ENCODE measurements at places on chromosomes 1 and 21.

DNA sequence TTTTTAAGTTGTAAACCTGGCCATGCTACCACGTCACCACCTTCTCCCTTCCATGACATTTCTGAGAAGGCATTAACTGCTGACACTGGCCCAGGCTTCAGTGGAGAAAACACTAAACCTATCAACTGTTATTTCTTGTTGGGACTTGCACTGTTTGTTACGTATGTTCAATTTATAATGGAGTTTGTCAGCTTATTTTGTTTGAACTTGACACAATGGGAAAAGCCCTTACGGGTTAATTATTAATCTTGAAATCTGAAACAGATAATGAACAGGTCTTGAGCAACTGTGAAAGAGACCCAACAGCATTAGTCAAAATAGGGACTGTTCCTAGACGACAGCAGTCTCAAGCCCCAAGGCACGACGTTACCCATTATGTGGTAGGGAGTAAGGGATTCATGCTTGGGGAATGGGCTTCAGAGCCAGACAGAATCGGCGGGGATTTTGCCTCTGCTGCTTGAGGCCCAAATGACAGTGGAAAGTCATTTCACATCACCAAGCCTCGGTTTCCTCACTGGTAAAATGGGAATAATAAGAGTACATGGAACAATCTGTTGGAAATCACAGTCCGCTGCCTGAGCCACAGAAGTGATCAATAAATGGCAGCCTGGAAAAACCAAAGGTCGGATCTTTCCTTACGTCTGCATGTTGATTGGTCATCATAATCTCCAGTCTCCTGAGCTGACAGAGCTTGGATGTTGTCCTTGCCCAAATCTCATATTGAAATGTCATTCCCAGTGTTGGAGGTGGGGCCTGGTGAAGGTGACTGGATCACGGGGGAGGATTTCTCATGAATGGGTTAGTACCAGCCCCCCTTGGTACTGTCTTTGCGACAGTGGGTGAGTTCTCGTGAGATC lies 44.5 kb downstream of the TIAM1 start:
- no peak for DNase-seq

GRCh38 chr21:33121715-33122475 lies 52.0 kb downstream of the OLIG1 start:
- no peak for DNase-seq

GRCh38 chr21:34844924-34845238 lies 176.1 kb downstream of the CLIC6 start:
- DNase-seq: no peak

DNA sequence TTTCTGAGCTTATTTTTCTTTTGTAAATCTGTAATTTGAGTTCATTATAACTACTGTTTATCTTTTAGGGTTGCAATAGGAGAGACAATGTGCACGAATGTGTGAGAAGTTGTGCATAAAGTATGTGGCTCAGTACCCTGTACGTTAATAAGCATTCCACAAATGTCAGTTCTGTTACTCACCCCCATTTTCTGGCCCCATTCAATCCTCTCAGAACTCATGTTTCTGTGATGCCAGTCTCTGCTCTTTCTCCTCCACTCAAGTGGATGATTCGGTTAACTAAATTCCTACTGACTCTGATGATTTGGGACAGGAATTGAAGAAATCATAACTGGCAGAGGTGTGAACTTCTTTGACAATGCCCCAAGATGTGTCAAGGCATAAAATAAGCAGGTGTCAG lies 10.2 kb upstream of the DMRTB1 start:
- DNase-seq: no peak

DNA sequence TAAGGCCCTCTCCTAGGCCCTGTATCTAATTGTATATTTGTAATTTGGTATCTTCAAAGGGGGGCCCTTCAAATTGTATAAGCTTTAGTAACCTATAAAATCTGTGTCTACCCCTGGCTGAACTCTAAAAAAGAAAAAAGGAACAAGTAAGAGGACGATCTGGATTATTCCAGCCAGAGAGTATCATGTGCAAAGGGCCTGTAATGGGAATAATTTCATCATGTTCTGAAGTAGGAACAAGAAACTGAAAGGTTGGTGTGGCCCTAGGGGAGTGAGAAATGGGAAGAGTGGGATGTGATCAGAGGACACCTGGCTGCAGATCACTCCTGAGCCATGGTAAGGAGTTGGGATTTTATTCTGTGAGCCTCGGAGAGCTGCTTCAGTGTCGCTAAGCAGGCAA lies 14.7 kb downstream of the PTAFR start:
- no peak for DNase-seq

DNA sequence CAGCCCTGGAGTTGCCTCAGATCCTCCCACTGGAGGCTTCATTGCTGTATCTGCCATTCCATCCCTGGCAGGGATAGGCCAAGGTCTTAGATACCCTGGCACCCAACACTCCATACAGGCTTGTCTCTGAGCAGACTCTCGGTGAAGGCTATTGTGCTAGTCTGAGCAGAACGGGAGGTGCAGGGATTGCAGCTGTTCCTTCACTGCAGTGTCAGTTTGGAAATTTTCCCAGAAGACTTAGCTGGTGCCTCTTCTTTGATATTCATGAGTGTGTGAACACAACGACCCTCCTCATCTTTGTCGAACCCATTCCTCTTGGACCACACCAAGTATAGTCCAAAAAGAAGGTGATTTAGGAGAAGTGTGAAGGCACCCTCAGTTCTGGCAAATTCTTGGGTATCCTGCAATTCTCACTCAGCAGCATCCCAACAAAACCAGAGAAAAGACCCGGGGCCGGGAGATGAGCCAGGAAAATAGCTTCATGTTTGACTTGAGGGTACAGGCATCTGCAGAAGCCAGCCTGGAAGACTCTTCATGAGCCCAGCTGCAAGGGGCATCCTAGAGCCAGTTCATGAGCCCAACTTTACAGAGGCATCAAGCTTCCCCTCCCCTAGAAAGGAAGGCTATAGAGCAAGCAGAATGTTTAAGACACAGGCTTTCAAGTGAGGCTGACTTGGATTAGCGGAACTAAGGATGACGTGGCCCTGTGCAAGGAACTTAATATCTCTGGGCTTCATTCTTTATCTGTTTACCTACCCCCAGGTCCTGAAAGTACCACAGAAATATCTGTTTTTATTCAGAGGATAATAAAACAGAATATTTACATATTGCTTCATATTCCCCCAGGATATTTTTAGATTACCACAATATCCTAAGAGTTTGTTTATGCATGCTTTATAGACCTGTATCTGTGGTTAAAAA lies 38.8 kb upstream of the HAO2 start:
- DNase-seq: no peak

DNA sequence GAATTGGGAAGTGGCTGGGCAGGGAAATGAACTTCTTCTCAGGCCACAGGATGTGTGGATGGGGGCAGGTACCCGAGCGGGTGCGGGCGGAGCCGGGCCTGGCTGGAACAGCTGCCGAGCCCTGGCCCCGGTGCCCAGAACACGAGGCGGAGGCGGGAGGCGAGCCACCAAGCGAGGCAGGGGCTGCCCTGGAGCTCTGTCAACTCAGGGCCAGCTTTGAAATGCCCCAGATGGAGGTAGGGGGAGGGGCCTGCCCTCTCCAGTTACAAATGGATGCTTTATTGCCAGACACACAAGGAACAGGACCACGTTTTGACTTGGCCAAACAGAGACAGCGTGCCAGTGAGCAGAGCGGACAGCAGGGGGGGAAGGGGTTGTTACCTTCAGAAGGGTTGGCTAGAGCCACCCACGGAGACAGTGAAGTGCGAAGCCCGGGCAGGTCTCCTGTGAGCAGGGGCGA lies 240.4 kb downstream of the SDCCAG8 start:
- DNase-seq: no peak

DNA sequence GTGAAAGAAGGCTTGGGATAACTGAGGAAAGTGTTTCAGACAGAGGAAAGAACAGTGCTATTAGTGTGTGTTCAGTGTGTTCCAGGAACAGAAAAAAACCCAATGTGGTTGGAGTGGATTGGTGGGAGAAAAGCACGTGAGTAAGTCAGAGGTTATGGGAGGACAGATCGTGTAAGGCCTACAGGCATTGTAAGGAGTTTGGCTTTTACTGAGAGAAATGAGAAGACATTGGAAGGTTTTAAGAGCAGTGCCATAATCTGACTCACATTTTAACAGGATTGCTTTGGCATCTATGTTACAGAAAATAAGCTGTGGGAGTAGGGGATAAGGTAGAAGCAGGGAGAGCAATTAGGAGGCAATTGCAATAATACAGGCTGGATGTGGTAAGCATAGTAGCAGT lies 4.8 kb downstream of the ARPC5 start:
- no peak for DNase-seq

DNA sequence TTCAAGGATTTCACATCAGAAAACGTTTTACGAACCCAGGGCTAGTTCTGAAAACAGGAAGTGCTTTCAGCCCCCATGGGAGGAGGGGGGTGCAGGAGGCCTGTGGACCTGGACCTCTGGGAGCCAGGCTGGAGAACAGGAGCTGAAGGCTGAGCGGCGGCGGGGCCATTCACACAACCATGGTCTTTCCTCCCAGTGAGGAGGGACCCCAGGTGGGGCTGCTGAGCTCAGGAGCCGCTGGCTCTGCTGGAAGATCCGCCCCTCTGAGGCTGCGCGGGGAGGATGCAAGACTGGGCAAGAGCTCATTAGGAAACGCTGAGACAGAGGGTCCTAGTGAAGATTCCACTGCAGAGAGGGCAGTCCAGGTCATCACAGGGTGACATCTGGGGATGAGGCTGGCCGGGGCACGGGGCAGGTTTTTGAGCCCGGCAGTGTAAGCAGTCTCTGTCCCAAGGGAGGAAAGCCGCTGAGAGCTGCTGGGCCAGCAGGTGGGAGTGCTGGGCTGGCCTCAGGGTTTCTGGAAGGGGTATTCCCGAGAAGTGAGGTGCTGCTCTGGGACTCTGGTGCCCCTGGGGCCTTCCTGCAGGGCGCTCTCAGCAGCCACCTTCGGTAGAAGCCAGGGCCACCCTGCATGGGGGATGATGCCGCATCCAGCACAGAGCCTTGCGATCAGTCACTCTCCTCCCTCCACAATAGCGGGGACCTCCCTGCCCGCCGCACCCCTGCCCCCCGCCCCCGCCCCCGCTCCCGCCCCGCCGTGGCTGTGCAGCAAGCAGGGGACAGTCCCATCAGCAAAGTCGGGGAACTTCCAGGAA lies 7.5 kb downstream of the MX2 start:
- no peak for DNase-seq

DNA sequence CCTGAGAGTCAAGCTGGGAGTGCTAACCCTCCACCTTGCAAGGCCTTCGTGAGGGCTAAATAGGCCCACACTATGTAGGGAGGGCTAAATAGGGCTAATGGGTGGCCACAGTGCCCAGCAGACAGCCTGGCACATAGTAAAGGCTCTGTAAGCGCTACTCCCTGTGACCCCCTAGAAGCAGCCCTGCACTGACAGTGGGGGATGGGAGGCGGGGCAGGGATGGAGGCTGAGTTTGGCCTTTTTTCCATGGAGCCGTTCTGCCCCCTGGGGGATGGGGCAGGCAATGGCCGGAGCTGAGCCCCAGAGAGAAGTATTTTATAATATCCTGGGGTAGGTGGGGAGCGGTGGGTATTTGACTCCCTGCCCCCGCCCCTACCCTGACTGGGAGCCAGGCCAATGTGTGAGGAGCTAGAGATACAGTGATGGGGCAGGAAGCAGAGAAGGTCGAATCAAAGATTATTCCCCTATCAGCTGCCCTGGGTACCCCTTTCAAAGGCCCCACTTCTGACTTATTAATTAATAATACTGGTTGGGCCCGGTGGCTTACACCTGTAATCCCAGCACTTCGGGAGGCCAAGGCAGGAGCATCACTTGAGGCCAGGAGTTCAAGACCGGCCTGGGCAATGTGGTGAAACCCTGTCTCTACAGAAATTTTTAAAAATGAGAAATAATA lies 42.3 kb downstream of the LACTBL1 start:
- no peak for DNase-seq

DNA sequence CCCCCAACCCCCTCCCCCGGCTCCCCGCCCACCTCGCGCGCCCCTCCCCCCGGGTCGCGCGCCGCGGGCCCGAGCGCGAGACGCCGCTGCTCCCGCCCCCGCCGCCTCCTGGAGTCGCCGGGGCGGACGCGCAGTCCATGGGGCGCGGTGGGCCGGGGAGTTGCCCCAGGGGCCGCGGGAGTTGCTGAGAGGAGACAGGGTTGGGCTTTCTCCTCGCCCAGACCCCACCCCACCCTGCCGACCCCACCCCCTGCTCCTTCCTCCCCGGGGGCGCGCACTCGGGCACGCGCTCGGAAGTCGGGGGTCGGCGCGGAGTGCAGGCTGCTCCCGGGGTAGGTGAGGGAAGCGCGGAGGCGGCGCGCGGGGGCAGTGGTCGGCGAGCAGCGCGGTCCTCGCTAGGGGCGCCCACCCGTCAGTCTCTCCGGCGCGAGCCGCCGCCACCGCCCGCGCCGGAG lies at the start of gene LAMC1:
Gene LAMC1 (plus strand): TSS at position 275 of the 455 bp plus-strand sequence. CDS start 297 bp downstream, outside the sequence.
- DNase-seq: peak; percentile 22

DNA sequence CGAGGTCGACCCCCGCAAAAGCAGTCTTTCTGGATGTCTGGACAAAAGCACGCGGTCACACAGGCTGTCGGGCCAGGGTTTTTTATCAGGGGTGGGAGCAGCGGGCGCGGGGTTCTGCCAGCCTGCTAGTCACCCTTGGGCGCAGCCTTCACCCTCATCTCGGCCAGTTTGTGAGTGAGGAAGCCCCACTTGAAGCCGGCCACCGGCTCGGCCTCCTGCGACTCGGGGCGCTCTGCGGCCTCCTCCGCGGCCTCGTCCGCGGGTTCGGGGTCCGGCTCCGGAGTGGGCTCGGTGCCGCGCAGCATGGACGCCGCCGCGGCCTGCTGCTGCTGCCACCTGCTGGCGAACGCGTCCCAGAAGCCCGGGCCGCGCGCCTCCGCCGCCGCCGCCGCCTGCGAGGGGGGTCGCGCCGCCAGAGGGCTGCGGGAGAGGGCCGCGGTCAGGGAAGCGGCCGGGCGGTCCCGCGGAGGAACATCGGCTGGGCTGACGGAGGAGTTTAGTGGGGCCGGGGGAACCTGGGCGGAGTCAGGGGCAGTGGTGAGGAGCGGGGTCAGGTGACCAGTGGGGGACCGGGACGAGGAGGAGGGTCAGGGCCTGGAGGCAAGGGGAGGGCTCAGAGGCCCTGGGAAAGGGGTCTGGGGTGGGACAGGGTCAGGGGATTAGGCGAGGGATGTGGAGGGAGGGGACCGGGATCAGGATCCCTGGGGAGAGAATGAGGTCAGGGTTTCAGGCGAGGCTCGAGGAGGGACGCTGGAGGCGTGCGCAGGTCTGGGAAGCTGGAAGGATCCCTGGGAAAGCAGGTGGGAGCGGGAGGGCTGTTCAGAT lies 4.5 kb downstream of the C1orf232 start:
- DNase-seq: no peak

- DNase-seq: no peak
Observed at GRCh38 chr21:42157606-42158310, 61.2 kb upstream of the ABCG1 start.

DNA sequence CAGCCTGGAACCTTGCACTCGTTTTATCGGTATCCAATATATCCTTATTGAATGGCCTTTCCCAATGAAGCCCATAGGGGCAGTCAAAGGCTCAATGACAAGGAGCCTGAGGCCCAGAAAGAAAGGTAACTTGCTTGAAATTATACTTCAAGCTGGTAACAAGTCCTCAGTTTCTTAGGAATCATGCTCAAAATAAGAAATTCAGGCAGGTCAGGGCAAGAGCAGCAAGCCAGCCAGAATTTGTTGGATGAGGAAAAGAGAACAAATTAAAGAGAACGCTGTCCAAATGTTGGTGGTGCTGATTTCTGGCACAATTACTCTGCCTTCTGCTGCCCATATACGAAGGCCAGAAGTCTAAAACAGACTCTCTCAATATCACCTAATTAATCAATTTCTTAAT lies 77.6 kb downstream of the DDX20 start:
- DNase-seq: no peak

- no peak for DNase-seq
Observed at GRCh38 chr1:223269006-223269405, 95.0 kb downstream of the SUSD4 start.

Measured in KG1 (cell line).